ENCODE measurements at places on chromosomes 12 and 14. TPM values are rescaled to one million over a fixed set of nuclear protein-coding genes. Genes with fewer than 3 reads are reported as not detected.

Gene NKX2-1
- 4.1 TPM for total RNA-seq

Gene DLK1
- total RNA-seq = not detected

Gene SLC38A6
- total RNA-seq = 22.3 TPM

Gene FAM222A
- total RNA-seq = under 0.01 TPM

Gene SYCP3
- total RNA-seq = under 0.01 TPM

Gene ARL6IP4
- 158 TPM for total RNA-seq

Gene MAP1LC3B2
- 1.8 TPM for total RNA-seq

Gene C12orf60
- total RNA-seq = 1.4 TPM

GRCh38 chr14:51400139-51400538 is 160.1 kb downstream of the TMX1 start:
- peak; percentile 49 for DNase-seq

DNA sequence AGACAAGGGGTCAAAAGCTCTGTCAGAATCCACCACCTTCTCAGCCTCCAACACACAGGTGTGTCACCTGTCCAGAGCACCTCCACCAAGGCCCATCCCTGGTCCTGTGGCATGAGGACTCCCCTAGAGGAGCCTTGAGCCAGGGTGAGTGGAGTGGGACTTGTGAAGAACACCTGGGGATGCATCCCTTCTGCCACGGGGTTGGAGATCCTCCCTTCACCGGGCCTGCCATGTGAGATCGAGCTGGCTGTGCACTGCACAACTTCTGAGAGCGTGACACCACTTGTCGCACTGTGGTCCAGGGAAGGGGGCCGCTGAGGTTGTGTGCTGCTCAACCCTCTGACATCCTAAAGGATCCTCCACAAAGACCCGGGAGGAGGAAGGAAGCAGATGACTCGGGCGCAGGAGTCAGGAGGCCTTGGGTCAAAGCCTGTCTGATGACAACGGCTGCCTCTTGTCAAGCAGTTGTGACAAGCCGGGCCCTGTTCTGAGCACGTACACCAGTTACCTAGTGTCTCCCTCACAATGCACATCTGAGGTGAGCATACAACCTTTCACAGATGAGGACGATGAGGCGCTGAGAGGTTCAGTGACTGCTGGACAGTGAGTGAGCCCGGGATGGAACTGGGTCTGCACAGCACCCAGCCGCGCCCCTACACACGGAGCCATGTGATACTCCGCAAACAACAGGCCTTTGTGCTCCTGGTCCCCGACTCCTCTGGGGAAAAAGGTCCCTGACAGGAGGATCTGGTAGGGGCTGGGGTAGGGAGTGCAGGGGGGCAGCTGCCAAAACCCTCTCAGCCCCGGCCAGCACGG is 35.6 kb downstream of the CHGA start:
- no peak for DNase-seq

DNA sequence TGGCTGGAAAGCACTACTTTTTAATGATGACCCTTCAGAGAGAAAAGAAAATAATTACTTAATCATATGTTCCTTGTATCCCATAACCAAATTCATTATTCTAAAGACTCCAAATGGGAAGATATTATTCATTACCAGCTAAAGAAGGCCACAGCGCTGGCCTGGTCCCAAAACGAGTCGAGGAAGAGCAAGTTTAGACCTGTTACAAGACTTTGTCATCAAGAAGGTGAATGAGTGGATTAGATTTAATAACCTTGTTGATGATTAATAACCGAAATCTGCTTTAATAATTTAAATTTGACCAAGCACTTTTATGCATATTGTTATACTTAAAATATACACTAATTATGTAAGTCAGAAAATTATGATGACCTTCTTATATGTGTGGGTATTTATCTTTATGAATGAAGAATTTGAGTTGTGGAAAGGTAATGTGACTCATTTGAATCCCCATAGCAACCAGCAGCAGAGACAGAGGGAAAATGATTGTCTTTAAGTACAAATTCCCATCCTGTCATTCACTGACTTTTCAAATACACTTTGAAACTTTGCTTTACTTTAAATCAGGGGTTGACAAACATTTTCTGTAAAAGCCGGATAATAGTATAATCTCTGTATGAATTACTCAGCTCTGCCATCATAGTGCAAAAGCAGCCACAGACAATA is 200.3 kb upstream of the NPAS3 start:
- DNase-seq = peak; percentile 76

DNA sequence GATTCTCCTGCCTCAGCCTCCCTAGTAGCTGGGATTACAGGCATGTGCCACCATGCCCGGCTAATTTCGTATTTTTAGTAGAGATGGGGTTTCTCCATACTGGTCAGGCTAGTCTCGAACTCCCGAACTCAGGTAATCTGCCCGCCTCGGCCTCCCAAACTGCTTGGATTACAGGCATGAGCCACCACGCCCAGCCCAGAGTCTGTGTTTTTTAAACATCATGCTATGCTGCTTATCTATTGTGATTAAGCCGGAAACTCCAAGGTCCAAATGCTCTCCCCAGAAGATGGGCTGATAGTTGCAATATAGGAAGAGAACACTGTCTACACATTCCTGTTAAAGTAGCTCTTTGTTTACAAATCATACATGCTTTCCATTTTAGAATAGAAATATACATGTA is 30.5 kb upstream of the MAX start:
- DNase-seq = no peak

DNA sequence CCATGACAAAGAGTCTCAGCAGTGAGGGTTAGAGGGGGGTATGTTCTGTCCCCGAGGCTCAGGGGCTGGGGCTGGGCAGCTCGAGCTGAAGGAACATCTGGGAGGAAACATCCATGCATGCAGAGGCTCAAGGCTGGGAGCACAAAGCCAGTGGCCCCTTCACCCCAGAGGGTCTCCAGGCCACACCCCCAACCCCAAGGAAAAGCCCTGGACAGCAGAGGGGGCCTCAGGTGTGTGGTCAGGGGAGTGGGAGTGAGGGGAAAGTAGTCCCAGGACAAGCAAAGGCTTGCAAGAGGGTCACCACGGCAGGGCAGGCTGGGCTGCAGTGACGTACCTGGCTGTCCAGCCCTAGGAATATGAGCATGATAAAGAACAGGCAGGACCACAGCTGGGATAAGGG is 17.5 kb downstream of the SLC6A12 start:
- no peak for DNase-seq

- peak; percentile 37 for DNase-seq
Observed at GRCh38 chr12:43776498-43776897, 17.7 kb downstream of the IRAK4 start.

DNA sequence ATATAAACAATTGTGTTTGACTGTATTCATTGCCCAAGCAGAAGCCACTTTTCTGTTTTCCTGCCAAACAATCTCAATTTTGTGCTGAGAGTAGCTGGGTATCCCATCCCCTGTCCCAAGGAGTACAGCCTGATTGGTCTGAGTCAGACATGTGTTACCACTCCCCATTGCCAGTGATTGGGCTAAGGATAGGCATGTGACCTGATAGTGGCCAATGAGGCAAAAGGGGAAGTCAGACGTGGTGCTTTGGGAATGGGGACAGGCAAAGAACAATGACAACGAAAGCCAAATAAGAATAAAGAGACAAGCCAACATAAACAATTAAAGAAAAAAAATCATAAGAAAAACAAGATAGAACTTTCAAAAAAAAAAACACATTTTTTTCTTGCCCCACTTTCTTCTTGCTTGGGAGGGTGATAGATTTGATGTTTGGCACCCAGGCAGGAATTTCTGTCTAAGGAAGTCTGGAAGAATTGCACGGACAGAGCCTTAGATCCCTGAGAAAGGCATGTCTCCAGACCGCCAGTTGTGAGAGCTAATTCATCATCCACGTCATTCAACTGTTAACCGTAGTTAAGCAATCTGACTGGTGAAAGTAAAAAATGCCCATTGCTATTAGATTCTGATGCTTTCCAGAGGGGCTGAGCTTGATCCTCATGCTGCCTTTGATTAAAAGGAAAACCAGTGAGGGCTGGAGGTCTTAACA is 626.6 kb upstream of the TMEM132C start:
- no peak for DNase-seq

- no peak for DNase-seq
Observed at GRCh38 chr14:67429510-67430205, 17.7 kb upstream of the PLEK2 start.

DNA sequence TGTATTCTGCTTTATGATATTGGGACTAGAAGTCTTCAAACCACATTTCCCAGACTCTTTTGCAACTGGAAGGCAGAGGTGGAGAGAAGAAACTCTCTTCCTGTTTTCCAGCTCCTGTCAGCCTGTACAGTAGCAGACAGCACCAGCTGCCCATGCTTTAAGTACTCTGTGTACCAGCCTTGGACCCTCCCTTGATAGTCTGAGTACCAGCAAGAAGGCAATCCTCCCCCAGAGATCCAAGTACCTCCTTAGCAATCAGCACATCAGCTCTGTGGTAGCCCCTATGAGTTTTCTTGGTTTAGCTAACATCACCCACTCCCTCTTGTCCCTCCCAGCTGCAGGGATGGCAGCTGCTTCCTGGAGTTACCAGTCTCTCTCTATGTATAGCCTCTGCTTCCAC is 56.3 kb downstream of the STXBP6 start:
- DNase-seq = no peak

DNA sequence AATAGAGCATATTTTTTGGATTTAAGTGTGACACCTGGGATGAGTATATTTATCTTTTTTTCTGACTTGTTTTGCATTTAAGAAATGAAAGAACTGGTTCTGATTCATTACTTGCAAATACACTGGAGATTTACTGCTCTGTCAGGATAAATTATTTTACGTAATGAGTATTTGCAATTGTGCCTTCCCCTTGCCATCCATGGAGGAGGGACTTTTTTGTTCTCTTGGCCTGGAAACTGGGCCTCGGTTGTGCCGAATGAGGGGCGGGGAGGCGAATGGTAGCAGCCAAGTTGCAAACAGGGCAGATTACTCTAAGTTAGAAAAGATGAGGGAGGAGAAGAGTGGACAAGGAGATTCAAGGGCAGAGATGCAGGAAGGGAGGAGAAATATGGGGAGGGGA is 308.7 kb downstream of the ATP23 start:
- DNase-seq = no peak

- no peak for DNase-seq
Observed at GRCh38 chr14:63012171-63012570, 33.1 kb downstream of the KCNH5 start.

DNA sequence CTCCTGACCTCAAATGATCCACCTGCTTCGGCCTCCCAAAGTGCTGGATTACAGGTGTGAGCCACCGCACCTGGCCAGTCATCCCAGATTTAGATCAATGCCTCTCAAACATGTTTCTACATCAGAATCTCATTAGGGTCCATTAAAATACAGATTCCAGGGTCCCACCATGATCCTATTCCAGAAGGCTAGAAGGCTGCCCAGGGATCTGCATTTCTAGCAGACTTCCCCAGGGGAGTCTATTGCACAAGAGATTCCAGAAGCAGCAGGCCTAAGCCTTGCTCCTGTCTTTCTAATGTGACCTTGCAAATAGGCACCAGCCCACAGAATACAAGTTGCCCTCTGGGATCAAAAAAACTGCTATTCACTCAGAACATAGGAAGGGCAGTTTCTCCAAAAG is 81.5 kb downstream of the SCARB1 start:
- no peak for DNase-seq

DNA sequence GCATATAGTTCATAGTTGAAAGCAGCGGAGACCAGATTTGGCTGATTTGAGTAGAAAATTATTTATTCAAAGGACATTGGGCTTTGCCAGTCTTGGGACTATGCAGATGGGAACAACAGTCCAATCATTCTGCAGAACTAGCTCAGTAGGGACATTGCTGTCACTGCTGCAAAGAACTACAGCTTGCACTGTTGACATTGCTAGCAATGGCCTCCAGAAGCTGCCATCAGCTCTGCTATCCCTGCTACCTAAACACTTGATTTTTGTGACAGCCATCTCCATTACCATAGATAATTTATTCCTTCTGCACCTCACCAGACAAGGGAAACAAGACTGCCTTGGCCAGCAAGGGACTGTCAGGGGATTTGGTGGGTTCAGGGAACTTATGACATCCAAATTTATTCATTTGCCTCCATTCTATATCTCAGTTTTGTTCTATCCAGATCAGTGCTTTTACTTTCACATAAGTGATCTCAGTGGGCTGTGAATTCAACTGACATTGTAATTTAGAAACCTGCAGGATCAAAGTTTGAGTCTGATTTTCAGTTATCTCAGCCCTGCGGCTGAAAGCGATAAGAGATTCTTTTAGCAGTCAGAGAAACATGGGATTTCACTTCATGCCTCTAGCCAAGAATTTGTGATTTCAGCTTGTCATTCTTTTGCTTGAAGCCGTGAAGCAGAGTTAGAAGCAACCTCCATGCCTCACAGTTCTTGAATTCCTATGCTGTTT is 136.7 kb upstream of the FBXO33 start:
- no peak for DNase-seq

DNA sequence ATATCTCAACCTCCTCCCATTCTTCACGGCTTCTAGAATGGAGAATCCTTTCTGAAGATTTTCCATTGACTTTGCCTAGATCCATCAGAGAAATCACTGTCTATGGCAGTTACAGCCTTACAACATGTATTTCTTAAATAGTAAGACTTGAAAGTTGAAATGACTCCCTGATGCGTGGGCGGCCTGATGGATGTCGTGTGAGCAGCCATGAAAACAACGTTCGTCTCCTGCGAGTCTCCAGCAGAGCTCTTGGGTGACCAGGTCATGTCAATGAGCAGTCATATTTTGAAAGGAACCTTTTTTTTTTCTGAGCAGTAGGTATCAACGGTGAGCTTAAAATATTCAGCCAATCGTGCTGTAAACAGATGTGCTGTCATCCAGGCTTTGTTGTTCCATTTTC is 139.9 kb upstream of the C14orf180 start:
- no peak for DNase-seq

- DNase-seq = no peak
Observed at GRCh38 chr14:97021001-97021400, 223.8 kb downstream of the VRK1 start.

GRCh38 chr12:43842259-43842658 is 6.4 kb downstream of the TMEM117 start:
- DNase-seq = no peak

- no peak for DNase-seq
Observed at GRCh38 chr12:25692115-25693035, 139.3 kb upstream of the LMNTD1 start.

DNA sequence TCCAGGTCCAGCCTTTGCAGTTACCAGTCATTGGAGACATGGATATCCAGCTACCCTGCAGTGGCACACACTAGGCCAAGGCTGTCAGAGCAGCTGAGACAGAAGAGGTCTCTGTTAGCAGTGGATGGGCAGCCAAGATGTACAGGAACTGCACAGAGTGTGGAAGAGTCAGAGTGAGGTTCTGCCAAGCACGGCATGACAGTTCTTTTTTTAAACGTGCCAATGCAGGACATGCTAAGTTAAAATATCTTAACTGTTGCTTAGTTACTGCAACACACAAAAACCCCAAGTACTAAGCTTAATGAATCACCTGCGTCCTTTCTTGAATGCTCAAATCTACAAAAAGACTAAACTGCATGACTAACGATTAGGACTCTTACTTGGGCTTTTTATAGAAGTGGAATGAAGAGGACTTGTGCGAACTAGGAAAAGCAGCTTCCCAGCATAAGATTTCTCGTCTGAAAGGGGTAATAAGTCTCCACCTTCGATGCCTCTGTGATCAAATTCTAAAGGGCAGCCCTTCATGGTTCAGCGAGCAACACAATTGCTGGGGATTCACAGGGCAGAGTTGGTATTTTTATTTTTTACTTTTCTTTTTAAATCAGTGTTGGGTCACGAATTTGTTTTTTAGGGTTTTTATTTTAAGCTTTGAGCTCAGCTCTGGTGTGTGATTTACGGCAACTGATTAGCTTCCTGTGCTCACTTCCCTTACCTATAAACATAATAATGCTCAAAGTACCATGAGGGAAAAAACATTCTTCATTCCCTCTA is 20.6 kb downstream of the MAPK1IP1L start:
- peak; percentile 98 for DNase-seq

- no peak for DNase-seq
Observed at GRCh38 chr14:77271113-77271710, at the start of gene NGB. TSS of gene NGB (minus strand) at chr14:77271206. CDS start at chr14:77270937, 269 bp downstream.

- no peak for DNase-seq
Observed at GRCh38 chr12:22668441-22668840, 43.5 kb downstream of the ETNK1 start.

Measured in bronchial epithelial cell (primary cell).